Bone marrow (tissue), 2 donors: ENCODE measurements at places on chromosomes 4 and X.
A peak's percentile ranks its signal among the peaks of the same experiment; 100 is the strongest.

- DNase-seq = no peak
Measured at GRCh38 chrX:39679497-39680157, 418.1 kb downstream of the BCOR start.

GRCh38 chr4:15695240-15695699, 7.6 kb upstream of the BST1 start:
- DNase-seq = no peak

- no peak for DNase-seq
Measured at GRCh38 chr4:99998062-99998867, 48.2 kb upstream of the H2AZ1 start.

DNA sequence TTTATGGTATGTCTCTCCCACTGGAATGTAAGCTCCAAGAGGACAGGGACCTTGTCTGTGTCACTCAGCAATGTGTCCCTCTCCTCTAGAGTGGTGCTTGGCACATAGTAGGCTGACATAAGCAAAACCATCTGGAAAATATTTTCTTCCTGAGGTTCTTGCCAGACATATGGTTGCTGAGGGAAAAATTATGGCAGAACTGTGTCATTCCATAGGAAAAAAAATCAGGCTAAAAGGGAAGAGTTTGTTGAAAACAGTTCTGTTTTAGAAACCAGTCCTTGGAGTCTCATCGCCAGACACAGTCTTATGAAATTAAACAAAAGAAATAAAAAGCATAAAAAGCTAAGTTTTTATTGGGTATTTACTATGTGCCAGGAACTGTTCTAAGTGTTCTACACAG, 60.9 kb downstream of the RTL9 start:
- DNase-seq = no peak

DNA sequence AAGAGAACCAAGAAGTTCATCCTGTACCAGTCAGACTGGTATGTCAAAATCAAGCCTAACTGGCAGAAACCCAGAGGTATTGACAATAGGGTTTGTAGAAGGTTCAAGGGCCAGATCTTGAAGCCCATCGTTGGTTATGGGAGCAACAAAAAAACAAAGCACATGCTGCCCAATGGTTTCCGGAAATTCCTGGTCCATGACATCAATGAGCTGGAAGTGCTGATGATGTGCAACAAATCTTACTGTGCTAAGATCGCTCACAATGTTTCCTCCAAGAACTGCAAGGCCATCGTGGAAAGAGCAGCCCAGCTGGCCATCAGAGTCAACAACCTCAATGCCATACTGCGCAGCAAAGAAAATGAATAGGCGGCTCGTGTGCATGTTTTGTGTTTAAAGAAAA, 172.7 kb upstream of the MED14 start:
- no peak for DNase-seq

DNA sequence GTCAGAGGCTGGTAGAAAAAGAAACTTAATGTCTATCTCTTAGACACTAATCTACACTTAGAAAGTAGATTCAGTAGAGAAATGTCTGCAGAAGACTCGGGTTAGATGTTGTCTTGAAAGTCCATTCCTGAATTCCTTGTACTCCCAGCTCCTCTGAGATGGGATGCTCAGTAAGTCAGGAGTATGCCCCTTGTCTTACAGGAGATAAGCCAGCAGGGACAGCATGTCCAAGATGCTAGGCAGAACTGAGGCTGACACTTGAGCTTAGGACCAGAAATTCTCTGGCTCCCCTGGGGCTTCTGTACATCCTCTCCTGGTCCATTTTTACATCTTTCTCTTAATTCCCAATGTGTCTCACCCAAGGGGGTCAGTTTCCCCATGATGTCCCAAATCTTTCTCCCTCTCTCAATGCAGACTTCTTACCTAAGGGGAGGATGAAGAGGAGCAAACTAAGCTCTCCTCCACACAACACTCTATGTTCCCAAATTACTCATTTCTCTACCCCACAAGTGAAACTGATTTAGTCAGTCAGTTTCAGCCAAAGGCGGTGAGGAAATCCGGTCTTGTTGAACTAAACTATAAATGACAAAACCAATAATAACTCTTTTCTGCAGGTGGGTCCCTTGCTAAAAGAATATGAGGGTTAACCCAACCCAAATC, 558.2 kb upstream of the DIPK2B start:
- DNase-seq = no peak

DNA sequence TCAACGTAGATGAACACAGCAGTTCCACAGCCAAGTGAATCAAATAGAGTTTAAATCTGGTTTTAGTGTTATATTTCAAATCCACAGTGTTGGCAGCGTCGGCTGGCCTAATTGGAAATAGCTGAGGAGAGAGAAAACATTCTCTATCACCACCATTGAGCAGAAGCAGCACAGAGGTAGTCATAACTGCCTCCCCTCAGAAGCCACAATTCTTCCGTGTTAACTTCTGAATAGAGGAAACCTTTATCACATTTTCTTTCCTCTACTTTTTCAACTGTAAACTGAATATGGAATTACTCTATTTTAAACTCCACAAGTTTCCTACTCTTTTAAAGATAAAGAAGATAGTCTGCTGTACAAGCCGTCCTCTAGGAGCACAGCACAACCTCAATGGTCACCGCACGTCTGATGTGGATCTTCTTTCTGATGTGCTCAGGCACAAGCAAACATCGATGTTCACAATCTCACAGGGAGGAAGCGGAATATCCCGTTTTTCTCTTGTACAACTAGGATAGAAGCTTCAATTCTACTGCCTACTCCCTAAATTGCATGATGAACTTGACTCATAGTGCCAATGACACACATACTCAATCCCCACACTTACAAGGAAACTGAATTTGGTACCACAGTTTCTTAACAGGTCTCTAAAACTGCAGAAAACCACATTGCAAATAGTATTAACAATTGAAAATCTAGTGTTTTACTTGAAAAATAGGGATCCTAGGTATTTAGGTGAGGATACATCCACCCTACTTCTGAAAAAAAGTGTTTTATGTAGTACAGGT, 217.8 kb upstream of the ETNPPL start:
- DNase-seq = no peak

- no peak for DNase-seq
Measured at GRCh38 chr4:43607400-43607799, 714.9 kb downstream of the GRXCR1 start.

GRCh38 chr4:120591038-120591437, 331.5 kb downstream of the PRDM5 start:
- DNase-seq = no peak

- no peak for DNase-seq
Measured at GRCh38 chr4:96262057-96262456, 422.2 kb downstream of the PDHA2 start.

- no peak for DNase-seq
Measured at GRCh38 chr4:138555584-138555983, 313.4 kb upstream of the SLC7A11 start.

DNA sequence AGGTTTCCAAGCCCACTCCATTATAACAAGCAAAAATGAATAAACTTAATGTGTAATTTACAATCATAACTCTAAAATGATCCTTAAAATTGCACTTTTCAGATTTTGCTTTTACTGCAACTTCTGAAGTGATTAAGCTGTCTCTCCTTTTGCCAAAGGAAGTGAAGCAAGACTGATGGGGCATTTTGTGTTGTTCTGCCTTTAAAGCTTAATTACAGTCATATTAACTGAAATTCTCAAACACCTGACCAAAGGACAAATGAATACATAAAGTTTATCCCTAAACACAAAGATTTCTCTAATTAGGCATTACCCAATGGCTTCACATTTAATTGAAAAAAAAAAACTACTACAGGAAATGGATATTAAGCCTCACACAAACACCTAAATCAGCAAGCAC, 101.8 kb downstream of the ATP11C start:
- no peak for DNase-seq

- DNase-seq = peak; percentile 36
Measured at GRCh38 chrX:51737091-51737490, 6.2 kb upstream of the GSPT2 start.

- no peak for DNase-seq
Measured at GRCh38 chrX:56130031-56130430, 102.1 kb upstream of the KLF8 start.

DNA sequence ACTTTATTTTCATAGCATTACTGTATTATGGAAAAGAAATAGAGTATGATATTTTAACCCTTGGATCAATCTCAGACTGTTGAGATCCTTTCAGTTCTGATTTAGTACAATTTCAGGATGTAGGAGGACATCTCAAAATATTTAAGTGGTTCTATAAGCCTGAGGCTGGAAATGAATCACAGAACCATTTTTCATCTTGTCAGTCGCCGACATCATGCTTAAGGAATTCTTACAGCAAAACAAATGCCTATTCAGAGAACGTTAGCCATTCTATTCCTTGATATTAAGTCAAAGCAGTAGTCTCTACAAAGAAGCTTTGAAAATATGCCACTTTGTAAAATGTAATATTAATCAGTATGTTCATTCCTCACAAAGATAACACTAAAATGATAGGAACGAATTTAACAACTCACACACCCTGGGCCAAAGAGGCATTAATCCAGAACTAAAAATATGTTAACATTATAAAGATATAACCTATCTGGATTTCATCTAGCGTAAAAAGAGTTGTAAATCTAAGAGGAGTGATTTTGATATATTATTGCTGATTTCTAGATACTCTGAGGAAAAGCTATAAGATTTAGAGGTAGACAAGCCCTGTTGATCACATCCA, 152.0 kb downstream of the GASK1B start:
- no peak for DNase-seq

GRCh38 chr4:56302760-56303159, 84.5 kb downstream of the AASDH start:
- DNase-seq = no peak

DNA sequence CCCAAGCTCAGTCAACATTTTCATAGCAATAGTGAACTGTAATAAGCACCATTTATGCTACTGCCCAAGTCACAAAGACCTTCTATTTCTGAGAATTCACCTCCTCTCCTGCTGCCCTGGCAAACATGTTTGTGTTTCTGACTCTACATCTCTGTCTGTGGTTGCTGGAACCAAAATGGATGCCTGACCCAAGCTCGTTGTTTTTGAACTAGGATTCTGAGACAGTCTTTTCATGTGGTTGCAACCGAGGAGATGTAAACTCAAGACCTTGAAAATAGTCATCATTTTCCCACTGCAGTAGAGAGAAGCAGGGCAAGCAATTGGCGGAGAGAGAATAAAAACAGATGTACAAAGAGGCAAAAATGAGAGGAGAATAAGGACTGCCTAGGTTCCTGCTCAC, 160.2 kb downstream of the RAB28 start:
- no peak for DNase-seq

- no peak for DNase-seq
Measured at GRCh38 chr4:45099471-45099870, 373.1 kb upstream of the GNPDA2 start.

DNA sequence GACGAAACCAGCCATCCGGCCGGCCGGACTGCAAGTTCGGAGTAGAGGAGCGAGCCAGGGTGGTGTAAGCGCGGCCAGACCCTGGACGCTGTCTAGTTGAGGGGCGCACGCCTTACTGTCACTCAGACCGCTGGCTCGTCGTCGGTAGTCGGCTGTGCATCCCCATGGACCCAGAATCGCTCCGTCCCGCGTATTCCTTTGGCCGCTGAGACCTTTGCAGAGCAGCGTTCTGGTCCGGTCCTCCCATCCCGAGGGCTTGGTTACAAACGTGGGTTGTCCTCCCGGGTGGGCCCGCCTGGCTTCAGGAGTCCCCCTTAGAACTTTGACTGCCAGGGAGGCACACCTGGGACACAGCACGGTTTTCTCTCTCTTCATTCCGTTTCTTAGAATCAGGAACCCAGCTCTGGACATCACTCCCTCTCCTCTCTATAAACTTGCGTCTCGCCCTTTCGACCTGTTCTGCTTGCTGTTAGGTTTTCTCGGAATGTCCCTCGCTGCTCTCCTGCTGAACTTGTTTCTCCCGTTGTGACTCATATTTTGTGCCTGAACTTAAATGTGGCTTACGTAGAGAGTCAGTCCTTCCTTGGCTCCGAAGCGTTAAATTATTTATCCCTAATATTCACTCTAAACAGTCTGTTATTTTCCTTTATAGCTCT, 672 bp downstream of the PGM2 start:
- DNase-seq = no peak

- DNase-seq = no peak
Measured at GRCh38 chr4:56264873-56265272, 122.4 kb downstream of the AASDH start.

DNA sequence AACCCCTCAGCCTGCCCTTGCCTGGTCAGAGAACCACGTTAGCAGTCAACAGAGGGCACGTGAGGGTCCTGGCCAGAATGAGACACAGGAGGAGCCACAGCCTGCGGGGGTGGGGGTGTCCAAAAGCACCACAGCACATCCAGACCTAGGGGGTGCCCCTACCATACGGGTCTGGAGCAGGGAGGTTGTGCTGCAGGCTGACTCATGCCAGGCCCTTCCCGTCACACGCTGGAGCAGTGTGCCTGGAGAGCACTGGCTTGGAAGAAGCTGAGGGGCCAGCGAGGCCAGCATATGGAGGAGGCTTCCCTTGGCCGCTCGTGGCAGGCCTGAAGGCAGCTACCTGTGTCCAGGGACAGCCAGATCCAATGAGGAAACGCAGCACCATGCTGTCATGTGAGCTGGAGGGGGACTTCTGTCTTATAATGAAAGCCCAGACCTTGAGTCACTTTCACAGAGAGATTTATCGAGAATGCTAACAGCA, 1.5 kb upstream of the IRAK1 start:
- DNase-seq = no peak

- DNase-seq = no peak
Measured at GRCh38 chr4:12852338-12853307, 631.5 kb downstream of the RAB28 start.

DNA sequence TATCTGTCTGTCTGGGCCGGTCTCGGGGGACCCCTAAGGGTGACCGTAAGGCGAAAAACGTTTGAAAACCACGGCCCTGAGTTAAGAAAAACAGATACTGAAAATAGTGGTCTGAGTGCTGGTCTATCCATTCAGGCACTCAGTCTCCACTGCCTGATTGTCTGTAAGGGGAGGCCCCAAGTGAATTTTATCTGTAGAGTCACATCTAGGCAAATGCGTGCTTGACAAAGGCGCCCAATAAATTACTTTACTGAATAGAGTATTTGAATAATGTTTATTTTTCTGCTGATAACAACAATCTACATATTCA, 465 bp downstream of the HNRNPH2 start:
- DNase-seq = no peak

- no peak for DNase-seq
Measured at GRCh38 chr4:140463182-140463581, 34.9 kb downstream of the MGAT4D start.

GRCh38 chr4:100294356-100294755, 104.1 kb upstream of the DDIT4L start:
- no peak for DNase-seq
